ENCODE measurements at places on chromosomes 16 and 17. TPM values are rescaled to one million over a fixed set of nuclear protein-coding genes. Genes with fewer than 3 reads are reported as not detected.

Gene ATP6V0A1
- total RNA-seq, result 18.5 TPM

Gene PNPO
- 11.8 TPM for total RNA-seq

Gene VAT1L
- total RNA-seq, result 1.9 TPM

Gene FNDC8
- total RNA-seq, result not detected

Gene C17orf100
- 0.98 TPM for total RNA-seq

Gene CDH8
- total RNA-seq, result 3.5 TPM

Gene MRPS34
- 45.7 TPM for total RNA-seq

Gene PPP1R27
- total RNA-seq, result 43.4 TPM

Gene KCNJ16
- 0.22 TPM for total RNA-seq

Gene APOBR
- total RNA-seq, result 0.18 TPM

Gene PIK3R5
- 1.1 TPM for total RNA-seq

Gene CHST6
- total RNA-seq, result 5.4 TPM

Gene OR2C1
- total RNA-seq, result 0.35 TPM

Gene BEAN1
- 0.40 TPM for total RNA-seq

Gene CCDC78
- 0.18 TPM for total RNA-seq

Gene HSD17B2
- 0.31 TPM for total RNA-seq

Gene GCGR
- not detected for total RNA-seq

Gene RNF40
- 43.9 TPM for total RNA-seq

Gene NEK8
- 1.9 TPM for total RNA-seq

Gene CHST4
- 0.04 TPM for total RNA-seq

Gene NXN
- total RNA-seq, result 36.8 TPM

Gene C16orf74
- total RNA-seq, result 1.3 TPM

Gene CFAP52
- total RNA-seq, result not detected

Gene TPSD1
- total RNA-seq, result not detected

Gene CD300LB
- total RNA-seq, result 0.04 TPM

Gene ABCA6
- 24.3 TPM for total RNA-seq

Gene KRTAP1-5
- not detected for total RNA-seq

Gene KIF19
- 1.6 TPM for total RNA-seq

Gene TMEM235
- total RNA-seq, result 0.04 TPM

Gene TM4SF5
- not detected for total RNA-seq

Gene SLC43A2
- total RNA-seq, result 3.8 TPM

Gene ATP2A1
- 280 TPM for total RNA-seq

Gene RHBDL1
- total RNA-seq, result 1.3 TPM

Gene EVI2A
- total RNA-seq, result 2.6 TPM

Gene MYL11
- 10,279 TPM for total RNA-seq

Gene SAMD14
- total RNA-seq, result 1.5 TPM

Gene TELO2
- 14.5 TPM for total RNA-seq

Measured in muscle of leg (tissue), 16 donors.